CD4-positive, CD25-positive, alpha-beta regulatory T cell (primary cell): ENCODE measurements at places on chromosomes 5 and 9. TPM values are rescaled to one million over a fixed set of nuclear protein-coding genes. Genes with fewer than 3 reads are reported as not detected.
A peak's percentile ranks its signal among the peaks of the same experiment; 100 is the strongest.

Gene KIF4B
- total RNA-seq = not detected

DNA sequence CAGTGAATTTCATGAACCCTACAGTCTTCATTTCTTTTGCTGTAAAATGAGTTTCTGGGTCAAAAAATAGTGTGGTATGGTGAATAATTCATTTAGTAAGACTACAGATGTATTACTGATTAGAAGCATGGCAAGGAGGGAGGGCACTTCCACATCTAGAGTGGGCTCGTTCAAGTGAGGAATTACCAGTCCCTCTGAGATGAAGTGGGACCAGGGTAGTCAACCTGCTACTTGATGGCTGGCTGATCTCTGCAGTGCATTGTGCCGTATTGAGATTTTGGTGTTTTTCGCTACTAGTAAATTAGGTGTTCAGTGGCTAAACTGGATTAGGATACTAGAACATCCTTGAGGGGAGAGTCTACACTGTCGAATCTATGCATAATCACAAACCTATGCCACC lies 10.8 kb downstream of the CDC37L1 start:
- no peaks in the 10 kb centered on the region for H3K27me3 ChIP-seq
- no peak for DNase-seq
- H3K4me3 ChIP-seq = no peak overlapping the region

Gene MSX2
- total RNA-seq = 0.79 TPM

DNA sequence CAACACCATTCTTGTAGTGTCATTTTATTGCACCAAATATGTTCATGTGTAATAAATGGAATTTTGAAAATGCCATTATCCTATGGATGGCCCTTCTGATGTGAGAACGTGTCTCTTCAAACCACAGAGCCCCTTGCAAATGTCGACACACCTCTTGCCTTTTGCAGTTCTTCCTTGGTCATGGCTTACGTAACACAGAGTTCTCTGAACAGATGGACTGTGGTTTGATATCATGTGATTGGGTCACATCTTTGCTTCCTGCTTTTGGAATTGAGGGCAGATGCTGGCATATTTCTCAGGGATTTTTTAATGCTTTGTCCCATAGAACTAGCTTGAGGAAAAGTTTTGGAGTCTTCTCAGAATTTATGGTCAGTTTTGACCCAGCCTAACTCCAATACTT lies 4.6 kb downstream of the TGFBR1 start:
- DNase-seq = no peak
- peaks cover 86% of the 10 kb centered on the region for H3K4me1 ChIP-seq
- peak overlapping the region; percentile 32 for H3K4me3 ChIP-seq
- H3K36me3 ChIP-seq = no peaks in the 10 kb centered on the region
- no peak overlapping the region for H3K27ac ChIP-seq
- H3K27me3 ChIP-seq = no peaks in the 10 kb centered on the region

DNA sequence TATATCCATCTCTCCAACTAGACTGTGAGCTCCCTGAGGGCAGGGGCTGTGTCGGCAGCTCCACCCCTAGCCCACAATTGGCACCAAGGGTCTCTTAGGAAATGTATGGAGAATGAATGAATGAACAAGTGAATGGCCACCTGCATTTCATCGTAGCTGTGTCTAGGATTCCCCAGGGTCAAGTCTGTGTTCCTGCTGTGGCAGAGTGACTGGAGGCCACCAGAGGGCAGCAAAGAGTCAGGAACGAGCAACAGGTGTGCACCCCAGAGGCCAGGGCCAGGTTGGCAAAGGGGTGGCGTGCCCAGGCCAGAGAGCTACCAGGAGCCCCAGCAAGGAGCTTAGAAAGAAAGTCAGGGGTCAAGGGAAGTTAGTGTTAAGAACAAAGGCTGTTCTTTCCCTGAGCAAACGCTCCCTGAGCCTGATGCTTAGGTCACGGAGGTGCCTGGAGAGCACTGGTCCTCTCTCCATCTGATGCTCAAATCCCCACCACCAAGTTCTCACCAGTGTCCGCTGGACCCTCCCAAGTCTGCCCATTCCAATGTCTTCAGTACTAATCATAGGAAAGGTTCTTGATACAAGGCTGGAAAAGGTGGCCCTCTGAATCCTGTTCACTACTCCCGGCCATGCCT lies 160.7 kb downstream of the PAX5 start:
- H3K27ac ChIP-seq = no peak overlapping the region
- no peak overlapping the region for H3K4me3 ChIP-seq
- H3K36me3 ChIP-seq = no peaks in the 10 kb centered on the region
- no peaks in the 10 kb centered on the region for H3K4me1 ChIP-seq
- H3K27me3 ChIP-seq = no peaks in the 10 kb centered on the region
- DNase-seq = peak; percentile 73

GRCh38 chr5:171978519-171978918 lies 27.9 kb downstream of the FBXW11 start:
- H3K27ac ChIP-seq = no peak overlapping the region
- no peak for DNase-seq
- peaks cover 10% of the 10 kb centered on the region for H3K36me3 ChIP-seq
- no peaks in the 10 kb centered on the region for H3K27me3 ChIP-seq
- H3K4me1 ChIP-seq = no peaks in the 10 kb centered on the region
- no peak overlapping the region for H3K4me3 ChIP-seq
